Pancreas (tissue), 10 donors: ENCODE measurements at places on chromosomes 4 and X. TPM values are rescaled to one million over a fixed set of nuclear protein-coding genes. Genes with fewer than 3 reads are reported as not detected.

DNA sequence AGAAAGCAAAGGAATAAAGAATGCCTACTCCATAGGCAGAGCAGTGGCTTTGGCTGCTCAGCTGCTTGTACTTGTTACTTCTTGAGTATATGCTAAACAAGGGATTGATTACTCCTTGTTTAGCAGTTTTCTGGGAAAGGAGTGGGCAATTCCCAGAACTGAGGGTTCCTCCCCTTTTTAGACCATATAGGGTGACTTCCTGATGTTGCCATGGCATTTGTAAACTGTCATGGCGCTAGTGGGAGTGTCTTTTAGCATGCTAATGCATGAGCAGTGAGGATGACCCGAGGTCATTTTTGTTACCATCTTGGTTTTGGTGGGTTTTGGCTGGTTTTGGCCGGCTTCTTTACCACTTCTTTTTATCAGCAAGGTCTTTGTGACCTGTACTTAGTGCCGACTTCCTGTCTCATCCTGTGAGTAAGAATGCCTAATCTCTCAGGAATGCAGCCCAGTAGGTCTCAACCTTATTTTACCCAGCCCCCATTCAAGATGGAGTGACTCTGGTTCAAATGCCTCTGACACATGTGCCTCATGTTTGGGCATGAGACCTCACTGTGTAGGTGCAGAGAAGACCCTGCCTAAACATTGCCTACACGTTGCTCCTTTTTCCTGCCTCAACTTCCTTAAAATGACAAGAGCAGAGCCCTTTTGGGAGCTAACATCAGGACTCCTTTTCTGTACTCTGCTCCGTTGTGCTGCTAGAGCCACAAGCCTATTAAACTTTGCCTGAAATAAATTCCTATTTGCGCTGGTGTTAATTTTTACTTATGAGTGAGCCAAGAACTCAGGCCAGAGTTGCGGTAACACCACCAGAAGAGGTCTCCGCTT is 21.0 kb upstream of the UBA6 start:
- DNase-seq: no peak

DNA sequence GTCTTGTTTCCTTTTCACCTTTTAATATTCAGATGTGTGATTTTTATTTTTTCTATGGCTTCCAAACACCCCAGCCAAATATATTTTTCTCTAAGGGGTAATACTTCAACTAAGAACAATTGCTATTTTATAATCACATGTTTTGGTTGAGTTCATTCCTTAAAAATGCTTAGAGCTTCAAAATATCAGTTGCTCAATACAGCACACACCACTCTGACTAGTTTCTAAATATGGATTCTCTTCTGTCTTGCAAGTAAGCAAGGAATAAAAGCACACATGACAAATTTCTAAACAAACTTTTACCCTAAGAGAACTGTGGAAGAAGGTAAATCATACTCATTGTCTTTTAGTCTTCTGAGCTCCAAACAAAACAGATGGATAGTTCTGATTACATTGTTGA is 27.2 kb downstream of the ANTXR2 start:
- DNase-seq: no peak

GRCh38 chr4:48585401-48585800 is 95.3 kb downstream of the ZAR1 start:
- DNase-seq: no peak

GRCh38 chrX:72245461-72246089 is 6.7 kb upstream of the ERCC6L start:
- DNase-seq: peak; percentile 27

GRCh38 chrX:72399816-72400215 is 94.1 kb upstream of the CITED1 start:
- DNase-seq: no peak

The FAM47A gene
- total RNA-seq: not detected

DNA sequence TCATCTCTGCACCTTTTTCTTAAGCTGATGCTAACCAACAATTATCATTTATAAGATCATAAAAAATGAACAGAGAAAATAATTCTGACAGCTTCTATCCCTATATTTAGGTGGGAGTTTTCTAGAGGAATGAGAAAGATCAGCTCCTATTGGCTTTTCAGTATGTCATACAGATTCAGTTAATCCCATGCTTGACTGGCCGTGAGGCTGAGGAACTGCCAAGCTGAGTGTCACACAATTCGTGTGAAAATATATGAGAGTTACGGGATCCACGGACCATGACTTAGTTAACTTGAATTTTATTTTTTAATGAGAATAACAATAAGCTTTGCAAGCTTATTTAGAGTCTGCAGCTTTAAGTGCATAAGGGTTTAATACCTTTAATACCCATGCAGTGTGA is 37.5 kb downstream of the PHEX start:
- DNase-seq: no peak

GRCh38 chr4:37467824-37468223 is 218.4 kb downstream of the RELL1 start:
- no peak for DNase-seq

DNA sequence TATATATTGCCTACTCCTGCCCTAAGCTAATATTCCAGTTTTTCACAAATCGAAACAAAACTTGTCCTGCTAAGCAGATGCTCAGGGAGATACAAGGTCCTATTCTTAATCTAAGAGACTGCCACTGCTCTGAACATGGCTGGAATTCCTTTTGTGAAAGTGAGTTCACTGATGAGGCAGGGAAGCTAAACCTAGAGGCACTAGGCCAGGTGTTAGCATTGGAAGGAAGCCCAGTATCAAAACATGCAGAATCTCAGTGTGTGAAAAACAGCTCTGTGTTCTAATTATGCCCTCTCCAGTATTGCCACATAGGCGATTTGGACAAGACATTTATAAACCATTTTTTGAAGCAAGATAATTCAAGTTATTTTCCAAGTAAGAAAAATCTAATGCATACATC is 47.6 kb downstream of the ABCG2 start:
- no peak for DNase-seq

- no peak for DNase-seq
These were observed 31.3 kb upstream of the TFDP3 start for GRCh38 chrX:133249266-133250058.

- DNase-seq: peak; percentile 30
These were observed 47.0 kb upstream of the NKAP start for GRCh38 chrX:119990556-119991004.

DNA sequence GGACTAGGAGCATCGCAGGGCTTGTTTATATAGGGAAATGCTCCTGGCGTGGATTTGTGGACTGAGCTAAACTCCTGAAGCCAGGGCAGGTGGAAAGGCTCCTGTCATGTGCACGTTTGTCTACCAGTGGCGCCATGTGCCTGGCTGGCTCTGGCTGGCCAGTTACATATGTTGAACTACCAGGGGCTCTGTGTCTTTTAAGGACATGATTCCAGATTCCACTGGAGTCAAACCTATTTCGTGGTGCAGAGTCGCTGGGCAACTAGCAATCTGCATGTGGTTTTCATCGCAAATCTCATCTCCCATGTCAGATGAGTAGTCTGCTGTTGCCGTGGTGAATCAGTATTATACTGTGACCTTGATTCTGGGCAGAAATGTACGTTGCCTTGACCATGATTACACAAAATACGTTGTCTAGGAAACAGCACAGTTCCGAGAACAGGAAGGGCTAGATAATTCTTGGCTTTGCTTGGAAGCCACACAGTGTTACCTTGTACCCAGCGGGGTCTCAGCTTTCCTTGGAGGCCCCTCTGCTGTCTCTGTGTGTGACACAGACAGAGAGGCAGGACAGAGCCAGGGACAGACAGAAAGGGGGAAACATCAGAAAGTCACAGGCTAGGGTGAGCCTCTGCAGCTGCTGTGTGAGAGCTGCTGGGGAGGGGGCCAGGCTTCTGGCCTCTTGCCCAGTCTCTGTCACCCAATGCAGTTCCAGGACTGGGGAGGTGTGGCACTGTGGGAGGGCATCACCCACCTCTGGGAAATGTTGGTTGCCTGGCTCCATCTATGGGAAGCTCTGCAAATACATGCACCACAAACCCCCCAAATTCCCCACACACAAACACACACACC is 19.2 kb downstream of the PNMA6E start:
- peak; percentile 78 for DNase-seq

- DNase-seq: no peak
These were observed 219.2 kb downstream of the MAML3 start for GRCh38 chr4:139934708-139935195.

DNA sequence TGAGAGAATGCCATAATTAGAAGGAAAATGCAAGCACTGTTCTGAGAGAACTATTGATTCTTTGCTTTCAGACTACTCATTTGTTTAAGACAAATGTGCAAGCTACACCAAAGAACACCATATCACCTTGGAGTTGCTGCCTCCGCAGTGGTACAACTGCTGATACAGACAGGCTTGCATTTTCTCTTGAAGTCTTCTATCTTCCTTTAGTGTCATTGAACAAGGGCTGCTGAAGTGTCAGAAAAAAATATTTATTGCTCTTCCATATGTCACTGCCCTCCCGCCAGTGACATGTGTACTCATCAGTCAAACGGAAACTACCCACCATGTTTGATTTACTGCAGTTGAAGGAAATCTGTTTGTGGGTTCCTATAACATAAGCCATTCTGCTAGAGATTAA is 318.3 kb upstream of the MAGEB18 start:
- no peak for DNase-seq

DNA sequence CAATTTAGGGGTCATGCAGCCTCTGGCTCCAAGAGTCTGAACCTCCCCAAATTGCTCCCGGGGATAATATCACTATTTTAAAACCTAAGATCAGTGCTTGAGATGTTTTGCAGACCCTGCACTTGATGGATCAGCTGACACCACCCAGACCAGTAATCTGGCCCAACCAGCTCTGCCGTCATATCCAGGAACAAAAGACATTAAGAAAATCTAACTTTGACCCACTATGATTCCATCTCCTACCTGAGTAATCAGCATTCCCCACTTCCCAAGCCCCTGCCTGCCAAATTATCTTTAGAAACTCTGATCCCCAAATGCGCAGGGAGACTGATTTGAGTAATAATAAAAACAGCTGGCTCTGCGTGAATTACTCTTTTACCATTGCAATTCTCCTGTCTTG is 34.4 kb upstream of the CCNG2 start:
- DNase-seq: no peak

DNA sequence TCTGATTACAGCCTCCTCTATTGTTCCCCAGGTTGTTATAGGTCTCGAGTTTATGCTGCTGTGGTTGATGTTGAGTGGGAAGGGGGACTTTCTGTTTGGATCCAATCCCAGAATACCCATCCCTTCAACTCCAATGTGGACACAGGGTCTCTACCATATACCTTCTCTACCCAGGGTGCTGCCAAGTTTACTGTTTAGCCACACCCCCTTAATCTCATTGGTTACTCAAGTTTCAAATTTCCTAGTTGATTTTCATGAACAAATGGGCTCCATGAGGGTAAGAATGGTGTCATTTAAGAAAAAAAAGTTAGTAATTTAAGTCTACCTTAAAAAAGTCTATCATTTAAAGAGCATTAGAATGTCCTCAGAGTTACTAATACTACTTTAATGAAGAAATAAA is 3.6 kb upstream of the SPP1 start:
- DNase-seq: no peak

DNA sequence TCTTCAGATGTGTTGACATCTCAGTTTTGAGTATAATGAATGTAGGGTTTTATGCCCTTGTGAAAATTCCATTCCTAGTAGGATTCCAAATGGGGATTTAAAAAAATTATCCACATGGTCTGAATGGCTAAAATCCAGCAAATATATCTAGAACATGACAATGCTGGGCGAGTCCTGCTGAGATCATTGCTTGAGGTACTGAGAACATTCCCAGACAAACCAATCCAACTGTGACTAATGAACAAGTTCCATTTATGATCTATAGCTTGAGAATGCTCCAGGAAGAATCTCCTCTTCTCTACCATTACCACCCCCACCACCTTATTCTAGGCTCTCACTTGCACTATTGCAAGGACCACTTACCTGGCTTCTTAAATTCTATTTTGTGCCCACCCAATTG is 77.2 kb upstream of the IL1RAPL2 start:
- DNase-seq: no peak

GRCh38 chr4:128163177-128164117 is 102.3 kb downstream of the LARP1B start:
- DNase-seq: no peak

DNA sequence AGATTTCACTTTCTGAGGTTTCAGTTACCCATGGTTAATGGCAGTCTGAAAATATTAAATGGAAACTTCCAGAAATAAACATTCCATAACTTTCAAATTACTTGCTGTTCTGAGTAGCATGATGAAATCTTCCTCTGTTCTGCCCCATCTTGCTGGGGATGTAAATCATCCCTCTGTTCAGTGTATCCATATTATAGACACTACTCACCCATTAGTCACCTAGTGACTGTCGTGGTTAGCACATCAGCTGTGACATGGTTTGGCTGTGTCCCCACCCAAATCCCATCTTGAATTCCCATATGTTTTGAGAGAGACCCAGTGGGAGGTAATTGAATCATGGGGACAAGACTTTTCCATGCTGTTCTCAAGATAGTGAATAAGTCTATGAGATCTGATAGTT is 125.5 kb upstream of the GIMD1 start:
- no peak for DNase-seq

DNA sequence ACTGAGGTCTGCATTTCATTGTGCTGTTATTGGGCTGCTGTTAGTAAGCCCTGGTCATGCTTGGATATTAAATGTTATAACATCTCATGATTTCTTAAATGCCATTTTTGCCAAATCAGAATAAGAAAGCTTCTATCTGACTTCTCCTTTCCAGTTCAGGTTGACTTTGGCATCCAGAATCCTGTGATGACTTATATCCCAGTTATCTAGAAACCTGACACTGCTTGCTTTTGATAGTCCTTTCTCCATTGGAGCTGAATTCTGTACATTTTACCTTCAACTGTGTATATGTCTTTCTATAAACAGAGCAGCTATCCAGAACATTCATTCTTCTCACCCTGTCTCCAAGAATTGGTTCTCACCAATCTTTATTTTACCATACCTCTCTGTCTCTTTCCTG is 257.7 kb upstream of the GNPDA2 start:
- DNase-seq: no peak
